ENCODE measurements at places on chromosomes 1 and 21.
A peak's percentile ranks its signal among the peaks of the same experiment; 100 is the strongest.

DNA sequence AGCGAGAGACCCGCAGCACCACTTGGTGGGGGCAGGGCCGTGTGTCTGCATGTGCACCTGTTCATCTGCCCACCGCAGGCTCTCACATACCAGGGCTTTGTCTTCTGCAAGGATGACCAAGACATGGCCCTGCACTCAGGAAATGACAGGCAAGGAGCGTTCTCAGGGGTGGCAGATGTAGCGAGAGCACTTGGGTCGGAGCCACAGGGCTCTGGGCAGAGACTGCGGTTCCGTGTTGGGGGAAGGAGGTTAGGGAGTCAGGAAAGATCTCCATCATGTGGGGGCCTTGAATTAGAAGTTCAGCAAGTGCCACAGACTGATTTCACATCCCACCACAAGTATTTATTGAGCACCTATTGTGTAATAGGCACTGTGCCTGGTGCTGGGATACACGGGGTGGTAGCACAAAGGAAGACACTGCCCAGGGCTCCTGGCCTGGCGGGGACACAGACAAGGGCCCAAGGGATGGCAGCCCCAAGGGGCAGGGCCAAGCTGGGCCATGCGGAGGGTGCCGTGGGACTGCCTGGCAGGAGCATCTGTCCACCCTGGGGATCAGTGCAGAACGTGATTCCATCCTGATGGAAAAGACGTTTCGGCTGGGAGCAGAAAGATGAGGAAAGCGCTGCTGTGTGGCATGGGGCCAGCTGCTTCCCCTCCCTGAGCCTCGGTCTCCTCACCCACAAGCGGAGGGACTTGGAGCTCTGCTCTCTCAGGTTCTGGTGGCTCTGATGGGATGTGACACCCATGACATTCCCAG is 11.4 kb upstream of the SPSB1 start:
- peak; percentile 63 for DNase-seq

GRCh38 chr1:101022294-101022693 is 3.3 kb downstream of the DPH5 start:
- DNase-seq: peak; percentile 80

- DNase-seq: peak; percentile 8
Observed at GRCh38 chr1:78570539-78570938, 49.7 kb upstream of the IFI44L start.

DNA sequence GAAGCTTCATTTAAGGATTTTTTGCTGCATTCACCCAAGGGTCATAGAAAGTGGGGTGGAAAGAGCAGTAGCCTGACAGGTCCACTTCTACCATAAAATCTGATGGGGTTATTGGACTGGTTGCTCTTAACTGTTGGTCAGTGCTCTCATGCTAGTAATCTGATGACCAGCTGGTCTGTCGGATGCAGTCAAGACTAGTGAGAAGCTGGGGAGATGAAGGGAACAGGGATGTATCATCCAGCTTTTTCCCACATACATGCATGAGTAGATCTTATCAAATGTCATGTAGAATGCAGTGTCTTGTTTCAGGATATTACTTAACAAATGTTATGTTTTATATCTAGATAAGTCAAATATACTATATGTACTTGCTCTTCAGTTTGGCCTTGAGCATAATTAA is 11.1 kb downstream of the ATP1B1 start:
- DNase-seq: peak; percentile 31

DNA sequence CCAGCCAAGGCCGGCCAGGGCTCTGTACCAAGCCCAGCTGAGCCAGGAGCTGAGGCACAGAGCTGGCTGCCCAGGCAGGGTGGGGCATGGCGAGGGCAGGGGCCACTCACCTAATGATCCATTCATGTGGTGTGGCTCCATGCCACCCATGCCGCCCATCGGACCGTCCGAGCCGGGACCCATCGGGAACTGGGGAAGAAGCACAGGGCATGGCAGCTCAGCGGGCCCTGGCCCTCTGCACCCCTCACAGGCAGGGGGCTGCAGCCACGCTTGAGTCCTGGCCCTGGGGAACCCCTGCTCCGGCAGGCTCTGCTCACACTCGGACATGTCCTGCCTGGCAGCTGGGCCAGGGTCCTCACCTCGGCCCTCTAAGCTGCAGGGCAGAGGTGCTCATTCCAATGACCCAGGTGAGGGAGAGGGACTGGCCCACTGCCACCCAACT is 28.7 kb downstream of the MRPL37 start:
- DNase-seq: no peak

DNA sequence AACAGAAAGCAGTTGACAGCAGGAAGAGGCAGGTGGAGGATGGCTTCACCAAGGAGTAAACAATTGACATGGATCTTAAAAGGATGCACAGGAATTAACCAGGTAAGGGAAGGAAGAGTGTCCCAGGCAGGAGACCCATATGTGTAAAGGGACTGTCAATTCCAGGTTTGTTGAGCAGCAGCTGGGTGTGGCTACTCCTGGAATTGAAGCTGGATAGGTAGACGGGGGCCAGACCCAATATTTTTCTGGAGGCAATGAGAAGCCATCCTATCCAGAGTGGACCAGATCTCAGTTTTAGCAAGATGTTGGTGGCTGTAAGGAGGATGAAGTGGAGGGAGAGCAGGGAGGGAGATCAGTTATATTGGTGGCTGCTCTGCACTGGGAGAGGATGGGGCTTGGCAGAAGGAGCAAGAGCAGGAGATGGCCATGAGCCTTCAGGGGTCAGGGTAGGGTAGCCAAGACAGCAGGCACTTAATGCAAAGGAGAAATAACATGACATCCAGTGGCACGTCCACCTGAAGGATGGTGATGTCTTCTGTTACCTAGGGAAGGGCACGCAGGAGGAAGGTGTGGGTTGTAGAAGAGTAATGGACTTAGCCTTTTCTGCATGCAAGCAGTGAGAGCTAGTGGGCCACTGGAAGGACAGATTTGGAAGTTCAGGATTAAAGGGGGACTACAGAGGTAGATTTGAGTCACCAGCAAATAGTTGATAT is 146.7 kb upstream of the HMGB4 start:
- no peak for DNase-seq

DNA sequence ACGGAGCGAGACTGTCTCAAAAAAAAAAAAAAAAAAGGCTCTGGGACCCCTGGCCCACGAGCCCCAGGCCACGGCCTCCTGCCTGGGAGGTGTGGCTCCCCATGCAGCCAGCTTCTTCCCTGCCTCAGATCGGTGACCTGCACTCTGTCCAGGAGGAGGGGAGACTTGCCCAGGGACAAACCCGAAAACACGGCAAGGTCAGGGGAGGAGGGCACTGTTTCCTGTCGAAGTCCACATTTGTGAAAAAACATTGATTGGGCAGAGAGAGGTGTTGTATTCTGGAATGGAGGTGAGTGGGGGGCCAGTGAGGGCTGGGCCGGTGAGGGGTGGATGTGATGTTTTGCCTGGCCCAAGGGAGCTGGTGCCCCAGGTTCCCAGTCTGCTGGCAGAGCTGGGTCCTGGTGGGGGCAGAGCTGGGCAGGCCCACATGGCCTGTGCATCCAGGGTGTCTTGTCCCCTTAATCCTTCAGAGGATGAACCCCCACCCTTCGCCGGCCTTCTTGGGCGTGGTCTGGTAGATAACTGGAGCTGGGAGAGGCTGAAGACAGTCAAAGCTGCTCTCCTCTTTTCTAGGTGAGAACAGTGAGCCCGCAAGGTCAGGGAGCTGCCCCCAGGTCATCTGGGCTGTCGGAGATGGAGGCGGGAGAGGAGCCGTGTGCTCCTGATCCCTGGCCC is 12.4 kb upstream of the FAAP20 start:
- peak; percentile 11 for DNase-seq

DNA sequence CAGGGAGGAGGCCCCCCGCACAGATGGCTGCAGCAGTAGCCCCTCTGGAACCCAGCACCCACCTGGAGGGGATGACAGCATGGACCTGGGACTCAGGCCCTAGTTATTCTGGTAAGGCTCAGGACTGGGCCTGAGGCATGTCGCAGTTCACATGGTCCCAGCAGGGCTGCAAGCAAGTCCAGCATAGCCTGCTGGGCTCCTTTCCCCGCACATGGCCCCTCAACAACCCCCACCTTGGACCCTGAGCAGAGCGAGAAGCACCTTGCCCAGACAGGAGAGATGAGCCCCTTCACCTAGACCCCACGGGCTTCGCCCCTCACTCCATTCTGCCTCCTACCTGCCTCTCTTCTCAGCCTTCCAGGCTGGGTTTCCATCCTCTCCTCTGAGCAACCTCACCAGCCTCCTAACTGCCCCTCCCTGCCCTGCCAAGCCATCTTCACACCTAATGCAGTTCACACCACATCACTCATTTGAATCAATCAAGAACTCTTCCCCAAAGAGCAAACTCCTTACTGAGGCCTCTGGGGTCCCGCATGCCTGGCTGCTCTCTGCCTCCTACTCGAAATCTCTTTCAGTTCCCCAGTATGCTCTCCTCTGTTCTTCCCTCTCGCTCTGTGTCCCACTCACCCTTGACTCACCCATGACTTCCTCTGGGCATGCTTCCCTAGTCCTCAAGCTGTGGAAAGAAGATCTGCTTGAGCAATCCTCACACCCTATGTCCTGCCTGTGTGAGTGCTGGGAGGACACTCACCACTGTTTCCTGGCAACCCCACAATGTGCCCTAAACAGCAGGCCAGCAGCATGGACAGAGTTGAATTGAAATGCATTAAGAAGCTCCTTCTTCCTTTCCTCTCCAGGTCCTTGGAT is 9.4 kb upstream of the THEMIS2 start:
- DNase-seq: peak; percentile 100

DNA sequence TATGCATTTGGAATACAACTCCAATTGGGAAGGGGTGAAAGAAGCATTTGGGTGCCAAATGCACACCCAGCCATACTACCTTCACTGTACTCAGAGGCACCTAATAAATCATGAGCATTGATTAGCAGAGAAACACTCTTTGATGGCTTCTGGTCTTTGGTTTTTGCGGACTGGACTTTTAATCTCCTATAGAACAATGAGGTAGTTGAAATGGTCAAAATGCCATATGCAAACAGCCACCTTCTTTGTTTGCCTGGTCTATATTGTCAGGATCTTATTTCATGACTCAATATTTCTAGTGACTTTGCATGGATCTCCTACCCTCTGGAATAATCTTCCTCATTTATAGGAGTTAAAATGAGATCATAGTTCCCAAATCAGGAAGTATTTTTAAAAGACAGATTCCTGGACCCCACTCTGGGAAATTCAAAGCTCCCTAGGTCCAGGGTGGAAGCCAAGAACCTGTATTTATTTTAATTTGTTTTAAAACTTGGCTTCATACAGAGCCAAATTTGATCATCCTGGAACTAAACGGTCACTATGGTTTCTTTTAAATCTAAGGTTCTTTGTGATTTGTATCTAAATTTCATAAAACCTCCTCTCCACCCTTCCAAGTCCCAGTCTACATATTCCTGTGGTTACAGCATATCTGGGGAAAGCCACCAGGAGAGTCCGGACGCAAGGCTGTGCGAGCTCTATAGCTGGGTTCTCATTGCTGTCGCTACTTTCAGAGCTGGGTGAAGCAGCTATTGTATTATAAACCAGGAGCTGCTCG is 8.7 kb downstream of the FAM3B start:
- no peak for DNase-seq

GRCh38 chr1:104699433-104699832 is 949.7 kb downstream of the AMY1C start:
- no peak for DNase-seq

GRCh38 chr1:19409477-19410341 is 75.6 kb downstream of the CAPZB start:
- no peak for DNase-seq

DNA sequence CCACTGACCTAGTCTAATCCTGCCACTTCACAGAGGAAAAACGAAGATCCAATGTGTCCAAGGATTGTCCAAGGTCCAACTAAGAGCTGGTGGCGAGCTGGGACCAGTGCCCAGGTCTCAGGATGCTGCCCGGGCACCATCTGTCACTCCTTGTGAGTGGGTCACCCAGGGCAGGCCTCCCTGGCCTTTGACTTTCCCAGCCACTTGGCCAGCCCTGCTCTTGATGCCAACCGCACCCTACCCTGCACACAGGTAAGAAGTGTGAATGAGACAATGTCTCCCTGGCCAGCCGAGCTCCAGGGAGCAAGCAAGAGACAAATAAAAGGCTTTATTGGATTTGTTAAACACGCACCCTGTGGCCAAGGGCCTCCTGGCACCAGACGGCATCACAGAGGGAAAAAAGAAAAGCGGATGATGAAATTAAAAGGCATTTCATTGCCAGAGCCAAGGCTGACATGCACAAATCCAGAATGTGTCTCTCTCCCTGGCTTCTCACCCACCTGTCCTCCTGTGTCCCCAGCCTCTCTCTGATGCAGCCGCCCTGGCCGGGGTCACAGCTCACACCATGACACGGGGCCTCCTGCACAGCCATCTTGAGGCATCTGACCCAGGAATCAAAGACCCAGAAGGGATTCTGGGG is 72.8 kb downstream of the CAMK2N1 start:
- DNase-seq: no peak

GRCh38 chr1:97013941-97014340 is 292.4 kb downstream of the PTBP2 start:
- DNase-seq: peak; percentile 90
